Tongue (tissue), 3 donors: ENCODE measurements at places on chromosomes 7 and 10. TPM values are rescaled to one million over a fixed set of nuclear protein-coding genes. Genes with fewer than 3 reads are reported as not detected.

The AMPH gene
- total RNA-seq = 10.7 TPM

The ENTPD1 gene
- total RNA-seq = 33.5 TPM

The HOXA5 gene
- 0.21 TPM for total RNA-seq

The BCCIP gene
- total RNA-seq = 49.6 TPM

The HKDC1 gene
- total RNA-seq = 0.51 TPM

The KLF14 gene
- 1.1 TPM for total RNA-seq

The MINDY4 gene
- 8.5 TPM for total RNA-seq

The COL28A1 gene
- total RNA-seq = 8.1 TPM

The REPIN1 gene
- total RNA-seq = 76.1 TPM

DNA sequence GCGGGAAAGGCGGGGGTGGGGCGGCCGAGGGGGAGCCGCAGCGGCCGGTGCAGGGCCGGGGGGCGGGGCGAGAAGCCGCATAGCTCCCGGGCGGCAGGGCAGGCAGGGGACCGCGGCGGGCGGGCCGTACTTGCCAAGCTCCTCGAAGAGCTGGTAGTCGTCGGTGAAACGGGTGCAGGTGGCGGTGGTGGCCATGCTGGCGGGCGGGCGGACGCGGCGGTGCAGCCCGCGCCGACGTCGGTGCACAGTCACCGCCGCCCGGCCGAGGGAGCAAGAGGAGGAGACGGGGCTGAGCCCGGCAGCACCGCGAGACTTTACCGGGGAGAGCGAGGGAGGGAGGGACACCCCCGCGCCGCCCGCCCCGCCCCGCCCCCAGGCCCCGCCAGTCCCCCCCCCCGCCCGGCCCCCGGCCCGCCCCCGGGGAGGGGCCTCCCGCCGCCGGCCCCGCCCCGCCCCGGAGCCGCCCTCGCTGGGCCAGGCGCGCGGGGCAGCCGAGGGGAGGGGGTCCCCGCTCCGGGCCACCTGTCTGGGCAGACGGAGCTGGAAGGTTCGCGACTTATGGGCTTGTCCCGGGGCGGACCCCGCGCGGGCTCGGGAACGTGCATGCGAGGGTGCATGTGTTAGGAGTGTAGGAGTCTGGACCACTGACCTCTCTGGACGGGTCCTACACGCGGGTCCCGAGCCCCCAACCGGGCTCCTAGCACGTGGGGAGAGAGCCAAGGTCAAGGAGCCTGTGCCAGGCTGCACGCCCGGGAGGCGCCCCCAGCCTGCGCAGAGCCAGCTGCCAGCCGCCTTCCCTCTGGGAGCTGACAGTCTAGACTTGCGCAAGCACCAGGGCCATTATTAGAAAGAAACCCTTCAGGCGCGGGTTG, at the start of gene CAMK2G:
Gene CAMK2G (minus strand): TSS at position 289 of the 872 bp plus-strand sequence. CDS start 94 bp downstream, at position 195.
- DNase-seq = peak; percentile 91

DNA sequence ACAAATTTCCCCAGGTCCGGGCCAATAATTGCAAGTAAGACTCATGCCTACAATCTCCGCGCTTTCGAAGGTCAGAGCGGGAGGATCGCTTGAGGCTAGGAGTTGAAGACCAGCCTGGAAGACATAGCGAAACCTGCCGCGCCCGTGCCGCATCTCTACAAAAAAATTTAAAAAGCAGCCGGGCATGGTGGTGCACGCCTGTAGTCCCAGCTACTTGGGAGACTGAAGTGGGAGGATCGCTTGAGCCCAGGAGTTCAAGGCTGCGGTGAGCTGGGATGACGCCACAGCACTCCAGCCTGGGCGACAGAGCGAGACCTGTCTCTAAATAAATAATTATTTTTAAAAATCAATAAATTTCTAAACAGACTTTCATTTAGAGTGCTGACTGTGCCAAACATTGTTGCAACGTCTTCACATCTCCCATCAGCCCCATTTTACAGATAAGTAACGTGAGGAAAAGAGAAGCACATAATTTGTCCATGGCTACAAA, 494 bp upstream of the CFAP43 start:
- DNase-seq = no peak

DNA sequence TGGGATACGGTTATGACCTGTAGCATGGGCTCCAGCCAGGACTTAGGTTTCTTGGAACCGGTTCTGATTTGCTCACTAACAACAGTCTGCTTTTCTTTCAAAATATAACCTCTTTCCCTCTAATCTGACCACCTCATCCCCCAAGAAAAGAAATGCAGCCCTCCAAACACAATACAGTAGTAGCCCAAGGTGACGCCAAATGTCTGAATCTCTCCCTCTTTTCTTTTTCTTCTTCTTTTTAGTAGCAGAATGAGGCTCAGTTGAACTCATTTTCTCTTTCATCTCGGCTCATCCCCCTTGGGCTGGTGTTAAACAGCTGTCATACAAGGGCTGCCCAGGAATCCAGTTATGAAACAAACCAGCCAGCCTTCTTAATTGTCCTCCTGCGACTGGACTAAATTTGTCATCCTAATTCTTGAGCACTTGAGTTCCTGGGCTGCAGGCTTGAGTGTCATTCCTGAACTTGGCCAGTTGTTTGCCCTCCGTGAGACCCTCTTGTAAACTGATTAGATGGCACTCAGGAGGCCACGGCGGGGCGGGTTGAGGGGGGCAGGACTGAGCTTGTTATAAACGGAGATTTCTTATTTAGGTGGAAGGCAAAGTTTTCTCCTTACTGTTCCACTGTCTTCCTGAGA, 94.8 kb downstream of the SORCS3 start:
- peak; percentile 45 for DNase-seq

DNA sequence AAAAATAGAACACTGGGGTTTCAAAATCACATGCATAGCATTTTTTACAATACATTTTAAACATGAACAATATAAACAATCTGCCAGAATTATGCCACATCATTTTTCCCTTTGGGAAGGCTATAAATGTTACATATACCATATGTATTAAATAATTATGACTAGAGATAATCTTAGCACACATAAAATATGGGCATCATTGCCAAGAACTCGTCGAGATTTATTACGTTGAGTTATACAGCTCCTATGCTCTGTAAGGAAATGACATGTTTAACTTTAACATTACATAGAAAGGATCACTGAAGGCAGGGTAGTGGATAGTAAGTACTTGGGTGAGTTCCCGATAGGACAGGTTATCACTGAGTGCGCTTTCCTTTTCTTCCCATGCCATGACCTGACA, 267.8 kb downstream of the PARD3 start:
- DNase-seq = no peak

GRCh38 chr7:15737601-15738000, 51.1 kb upstream of the MEOX2 start:
- peak; percentile 35 for DNase-seq

GRCh38 chr10:13253726-13254125, 19.6 kb upstream of the UCMA start:
- DNase-seq = no peak

DNA sequence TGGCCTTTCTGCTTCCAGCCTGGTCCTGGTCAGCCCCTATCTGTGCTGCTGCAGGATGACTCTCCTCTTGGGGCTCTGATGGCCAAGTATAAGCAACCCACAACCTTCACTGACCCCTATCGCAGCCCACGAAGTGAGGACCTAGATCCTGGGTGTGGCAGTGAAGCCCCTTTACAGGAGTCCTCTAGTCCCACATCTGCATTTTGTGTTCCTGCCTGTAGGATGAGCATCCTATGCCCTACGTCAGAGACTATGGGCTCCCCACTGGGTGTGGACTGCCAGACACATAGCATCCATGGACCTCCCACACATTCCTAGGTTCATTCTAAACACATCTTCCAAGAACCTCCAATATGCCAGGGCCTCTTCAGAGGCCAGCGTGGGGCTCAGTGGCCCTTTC, 29.0 kb downstream of the ARHGAP22 start:
- no peak for DNase-seq

- no peak for DNase-seq
Observed at GRCh38 chr7:38321515-38321944, 48.1 kb upstream of the TARP start.

GRCh38 chr7:17774248-17774647, 166.0 kb downstream of the SNX13 start:
- peak; percentile 10 for DNase-seq

DNA sequence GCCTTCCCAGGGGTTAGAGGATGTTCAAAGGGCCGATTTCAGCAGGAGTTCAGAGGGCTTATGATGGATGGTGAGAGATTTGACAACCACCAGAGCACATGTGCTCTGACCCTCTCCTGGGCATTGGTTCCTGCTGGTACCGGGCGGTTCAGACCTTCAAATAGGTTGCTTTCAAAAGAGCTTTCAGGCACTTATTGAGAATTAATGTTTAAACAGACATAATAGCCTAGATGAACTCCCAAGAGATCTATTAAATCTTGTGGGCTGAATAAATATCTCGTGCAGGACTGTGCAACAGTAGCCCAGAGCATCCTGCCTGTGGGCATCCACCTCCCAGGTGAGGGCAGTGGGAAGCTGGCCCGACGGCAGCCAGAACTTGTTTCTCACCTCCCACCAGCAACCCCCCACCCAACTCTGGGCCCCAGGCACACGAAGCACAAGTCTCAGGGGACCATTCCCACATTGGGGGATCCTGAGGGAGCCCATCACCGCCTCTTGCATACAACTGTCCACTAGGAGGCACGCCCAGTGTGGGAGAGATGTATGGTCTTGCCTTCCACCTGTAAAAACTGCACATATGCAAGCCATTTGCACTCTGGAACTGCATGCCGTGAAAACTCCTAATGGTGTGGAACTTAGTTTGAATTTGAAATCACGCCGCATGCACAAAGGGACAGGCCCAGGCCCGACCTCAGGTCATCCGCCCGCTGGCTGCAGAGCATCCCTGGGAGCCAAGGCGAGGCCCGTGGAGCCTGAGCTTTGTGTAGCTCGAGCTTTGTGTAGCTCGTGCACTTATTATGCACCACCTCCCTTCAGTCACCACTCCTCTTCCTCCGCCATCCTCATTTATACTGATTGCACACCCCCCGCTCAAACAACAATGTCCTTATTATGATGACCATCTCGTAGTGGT, 147.8 kb downstream of the ADCY1 start:
- DNase-seq = no peak
